ENCODE measurements at places on chromosomes 7 and 10. TPM values are rescaled to one million over a fixed set of nuclear protein-coding genes. Genes with fewer than 3 reads are reported as not detected.

- no peak for DNase-seq
These were observed 5.6 kb downstream of the CCSER2 start for GRCh38 chr10:84333864-84334451.

- no peak for DNase-seq
These were observed 196.8 kb downstream of the ADRA2A start for GRCh38 chr10:111273635-111274034.

DNA sequence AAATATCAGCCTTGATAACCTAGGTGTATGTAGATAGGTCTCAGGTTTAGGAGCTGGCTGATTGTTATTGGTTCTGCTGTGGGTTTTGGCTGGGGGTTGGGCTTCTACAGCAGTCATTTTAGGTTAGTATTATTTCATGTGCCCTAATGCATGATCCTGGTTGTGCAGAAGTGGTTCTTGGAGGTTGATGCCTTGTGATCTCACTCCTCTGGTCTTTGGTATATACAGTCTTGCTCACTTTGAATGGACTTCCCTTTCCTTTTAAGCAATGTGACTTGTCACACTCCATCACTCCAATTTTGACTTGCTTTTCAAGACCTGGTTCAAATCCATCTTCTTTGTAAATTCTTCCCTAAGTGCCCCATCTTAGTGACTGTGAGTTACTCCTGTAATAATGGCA, 188.9 kb downstream of the LRMDA start:
- DNase-seq, result no peak

DNA sequence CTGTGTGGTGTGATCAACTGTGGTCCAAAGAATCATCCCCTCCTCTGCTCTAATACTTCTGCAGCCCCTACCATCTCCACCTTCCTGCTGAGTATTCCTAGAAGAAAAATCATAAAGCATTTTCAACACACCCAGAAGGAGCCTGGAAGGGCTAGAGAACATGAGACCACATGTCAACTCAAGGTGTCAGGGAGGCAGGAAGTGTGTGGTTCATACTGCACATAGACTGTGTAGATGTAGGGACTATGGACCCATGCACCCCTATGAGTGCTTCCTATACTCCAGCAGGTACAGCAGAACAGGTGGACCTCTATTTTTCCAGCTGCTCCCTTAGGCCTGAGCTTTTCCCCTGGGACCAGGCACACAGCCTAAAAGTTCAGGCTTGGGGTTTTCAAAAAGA, 2.6 kb upstream of the ZNF746 start:
- DNase-seq, result no peak

GRCh38 chr10:86004337-86004736, 362.3 kb downstream of the GRID1 start:
- DNase-seq, result no peak

GRCh38 chr10:92965314-92965713, 95.3 kb upstream of the CYP26C1 start:
- no peak for DNase-seq

DNA sequence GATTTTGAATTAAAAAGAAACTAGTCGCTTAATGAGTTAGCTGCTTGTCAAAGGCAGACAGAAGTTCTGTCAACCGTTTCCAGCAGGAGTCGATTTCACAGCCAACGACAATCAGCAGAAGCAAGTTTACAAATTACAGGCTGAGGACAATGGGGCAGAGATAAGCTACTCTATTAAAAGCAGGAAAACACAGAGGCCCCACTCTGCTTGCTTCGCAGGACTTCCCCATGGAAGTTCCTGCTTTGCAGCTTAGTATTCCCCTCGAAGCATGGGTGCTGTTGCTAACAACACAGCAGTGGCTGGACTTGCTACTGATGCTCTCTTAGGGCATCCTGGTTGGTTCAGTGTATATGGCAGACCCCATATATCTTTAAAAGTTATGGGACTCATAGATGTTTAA, 50.8 kb upstream of the KLF6 start:
- DNase-seq, result no peak

DNA sequence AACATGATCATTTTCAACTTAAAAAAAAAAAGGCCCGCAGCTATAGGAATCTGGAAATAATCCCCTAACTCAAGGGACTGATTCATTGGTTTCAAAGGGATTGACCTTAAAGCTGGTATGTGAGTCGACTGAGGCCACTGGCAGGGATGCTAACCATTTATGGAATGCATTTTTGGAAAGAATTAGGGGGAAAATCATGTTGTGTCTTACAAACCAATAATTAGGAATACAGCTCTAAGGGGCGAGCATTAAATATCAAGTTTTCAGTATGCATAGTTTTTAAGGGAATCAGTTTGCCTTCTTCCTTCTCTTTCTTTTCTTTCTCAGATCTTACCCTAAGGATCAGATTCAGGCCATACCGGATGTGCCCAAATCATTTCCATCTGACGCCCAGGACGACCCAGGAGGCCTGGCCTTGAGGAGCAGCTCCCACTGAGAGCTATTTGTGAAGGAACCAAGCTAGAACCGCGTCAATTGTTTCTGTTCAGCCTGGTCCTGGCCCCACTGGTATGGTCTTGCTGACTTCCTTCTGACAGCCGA, 48.7 kb downstream of the BPGM start:
- no peak for DNase-seq

DNA sequence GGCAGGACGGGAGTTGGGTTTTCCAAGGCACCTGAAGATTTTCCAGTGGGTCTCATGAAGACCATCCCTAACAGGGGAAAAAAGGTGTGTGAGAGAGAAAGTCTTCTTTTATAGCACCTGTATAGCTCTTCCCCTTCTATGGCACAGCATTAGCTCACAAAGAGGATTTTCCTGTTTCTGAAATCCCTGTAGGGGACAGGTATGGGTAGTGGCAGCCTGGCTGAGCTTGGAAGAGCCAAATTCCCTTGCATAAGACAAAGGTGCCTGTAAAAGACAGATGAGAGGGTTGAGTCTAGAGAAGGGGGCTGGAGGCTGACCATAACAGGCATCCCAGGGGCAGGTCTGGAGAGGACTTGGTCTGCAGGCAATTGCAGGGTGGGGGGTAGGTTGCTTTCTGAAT, 63.7 kb downstream of the COL13A1 start:
- no peak for DNase-seq

DNA sequence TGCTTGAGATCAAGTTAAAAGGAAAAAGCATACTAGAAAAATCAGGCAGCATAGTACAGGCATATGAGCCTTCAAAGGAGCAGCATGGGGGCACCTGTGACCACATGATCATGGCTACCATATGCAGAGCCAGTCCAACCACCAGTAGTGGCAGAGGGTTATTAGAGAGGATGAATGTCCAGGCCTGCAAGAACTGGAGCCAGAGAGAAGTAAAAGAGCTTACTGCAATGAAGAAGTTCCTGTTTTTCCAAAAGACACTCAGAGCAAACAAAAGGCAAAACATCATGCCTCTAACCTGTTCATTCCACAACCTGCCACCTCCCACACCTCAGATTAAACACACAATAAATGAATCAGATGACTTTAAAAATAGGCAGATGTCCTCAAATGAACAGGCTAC, 99.6 kb upstream of the NAMPT start:
- no peak for DNase-seq

Gene DNAJC12
- total RNA-seq, result 12.0 TPM

Data from osteocyte (in vitro differentiated cells).